ENCODE measurements at places on chromosomes 2 and 18. TPM values are rescaled to one million over a fixed set of nuclear protein-coding genes. Genes with fewer than 3 reads are reported as not detected.

Gene GREB1L
- not detected for total RNA-seq

Gene CYP1B1
- total RNA-seq = 13.9 TPM

Gene FOSL2
- total RNA-seq = 71.5 TPM

Gene SLC4A3
- total RNA-seq = not detected

Gene PDE1A
- not detected for total RNA-seq

Gene APOB
- 1.1 TPM for total RNA-seq

Gene MCM6
- total RNA-seq = 197 TPM

Gene ITGB1BP1
- 90.2 TPM for total RNA-seq

Gene GCFC2
- 41.7 TPM for total RNA-seq

Gene NOSTRIN
- 0.15 TPM for total RNA-seq

Gene TMEM247
- total RNA-seq = not detected

Gene NT5C1B
- total RNA-seq = not detected

Gene EGR4
- 0.87 TPM for total RNA-seq

Gene ANKRD62
- total RNA-seq = not detected

Gene FSHR
- not detected for total RNA-seq

Gene COL4A4
- total RNA-seq = 0.14 TPM

Gene SPDYA
- 0.33 TPM for total RNA-seq

Gene NEB
- 0.46 TPM for total RNA-seq

Gene ACKR3
- 0.33 TPM for total RNA-seq

Gene CEP76
- total RNA-seq = 11.5 TPM

Gene SF3B6
- 147 TPM for total RNA-seq

Gene CDCA7
- 36.9 TPM for total RNA-seq

Gene CABLES1
- total RNA-seq = 1.4 TPM

Gene PRLH
- not detected for total RNA-seq

Gene SPRED2
- 10.4 TPM for total RNA-seq

Gene SPATA3
- not detected for total RNA-seq

Gene ALPP
- not detected for total RNA-seq

Gene SP140
- total RNA-seq = 43.9 TPM

Gene PDCD1
- 77.3 TPM for total RNA-seq

Gene SERPINB10
- 0.27 TPM for total RNA-seq

Gene DAW1
- not detected for total RNA-seq

Gene ASB18
- total RNA-seq = not detected

Gene CYBRD1
- 1.6 TPM for total RNA-seq

Gene PLB1
- not detected for total RNA-seq

Gene AQP12A
- total RNA-seq = not detected

Gene CNPPD1
- 72.7 TPM for total RNA-seq

Gene IL1RL2
- 0.99 TPM for total RNA-seq

Gene ABCG5
- total RNA-seq = not detected

Gene ADRA2B
- total RNA-seq = 0.40 TPM
